M059J (cell line): ENCODE measurements at places on chromosomes 11 and 22.

- DNase-seq, result peak; percentile 92
Observed at GRCh38 chr11:59755701-59756557, 753 bp downstream of the STX3 start.

- peak; percentile 48 for DNase-seq
Observed at GRCh38 chr11:122040464-122040863, 75.6 kb downstream of the BLID start.

GRCh38 chr22:24989541-24989951, 37.0 kb downstream of the KIAA1671 start:
- no peak for DNase-seq

GRCh38 chr22:26287382-26288225, 118.3 kb downstream of the SEZ6L start:
- DNase-seq, result no peak

DNA sequence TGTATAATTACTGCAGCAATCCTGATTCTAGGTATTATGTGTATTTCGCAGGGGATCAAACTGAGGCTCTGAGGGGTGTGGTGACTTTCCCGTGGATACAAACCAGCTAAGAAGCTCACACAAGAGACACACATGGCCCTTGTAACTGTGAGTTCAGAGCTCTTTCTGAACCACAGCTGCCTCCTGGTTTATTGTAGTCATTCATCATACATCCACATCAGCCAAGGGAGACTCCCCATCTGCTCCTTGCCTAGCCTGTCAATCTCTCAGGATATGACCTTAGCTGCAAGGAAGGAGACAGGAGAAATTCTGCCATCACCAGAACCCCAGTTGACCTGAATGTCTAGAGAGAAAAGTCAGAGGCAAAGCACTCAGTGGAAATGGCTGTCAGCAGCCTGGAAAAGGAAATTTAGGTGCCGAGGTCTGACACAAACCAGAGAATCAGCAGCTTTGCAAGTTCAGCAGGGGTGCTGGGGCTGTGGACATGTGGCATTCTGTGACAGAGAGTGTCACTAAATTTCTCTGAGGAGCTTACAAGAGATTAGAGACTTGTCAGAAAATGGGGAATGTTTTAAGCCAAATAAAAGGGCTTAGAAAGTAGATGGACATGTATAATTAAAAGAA, 209.5 kb downstream of the AASDHPPT start:
- no peak for DNase-seq

GRCh38 chr22:40056559-40056958, 61.8 kb downstream of the FAM83F start:
- no peak for DNase-seq

GRCh38 chr22:38474003-38474607, 6.2 kb downstream of the KDELR3 start:
- no peak for DNase-seq

DNA sequence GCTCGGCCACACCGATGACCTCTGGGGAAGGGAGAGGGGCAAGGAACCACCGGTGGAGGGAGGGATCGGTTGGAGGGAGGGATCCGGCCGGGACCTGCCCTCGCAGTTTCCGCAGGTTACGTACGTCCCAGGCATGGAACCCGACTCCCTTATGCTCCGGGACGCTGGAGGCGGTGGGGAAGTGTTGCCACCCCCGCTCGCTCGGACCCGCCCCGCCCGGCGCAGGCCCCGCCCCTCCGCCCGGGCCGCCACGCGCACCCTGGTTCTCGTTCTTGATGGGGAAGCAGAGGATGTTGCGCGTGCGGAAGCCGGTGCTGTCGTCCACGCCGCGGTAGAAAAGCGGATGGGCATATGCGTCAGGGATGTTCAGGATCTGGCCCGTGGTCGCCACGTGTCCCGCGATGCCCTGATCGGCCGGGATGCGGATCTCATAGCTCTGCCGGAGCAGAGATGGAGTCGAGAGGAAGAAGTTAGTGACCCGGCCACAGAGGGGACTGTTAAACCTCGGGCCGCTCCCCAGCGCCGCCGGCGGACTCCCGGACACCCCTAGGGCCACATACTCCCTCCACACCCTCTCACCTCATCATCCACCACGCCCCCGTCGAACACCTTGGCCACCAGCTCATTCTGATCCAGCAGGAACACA, 89.8 kb downstream of the PDE2A start:
- no peak for DNase-seq

- DNase-seq, result no peak
Observed at GRCh38 chr22:24144056-24144777, 37.1 kb upstream of the SUSD2 start.

GRCh38 chr11:27902981-27903624, 202.8 kb upstream of the BDNF start:
- peak; percentile 93 for DNase-seq

GRCh38 chr11:8168485-8169257, at the start of gene RIC3:
TSS of gene RIC3 (minus strand) at chr11:8169025. CDS start at chr11:8168989, 36 bp downstream.
- DNase-seq, result peak; percentile 1

DNA sequence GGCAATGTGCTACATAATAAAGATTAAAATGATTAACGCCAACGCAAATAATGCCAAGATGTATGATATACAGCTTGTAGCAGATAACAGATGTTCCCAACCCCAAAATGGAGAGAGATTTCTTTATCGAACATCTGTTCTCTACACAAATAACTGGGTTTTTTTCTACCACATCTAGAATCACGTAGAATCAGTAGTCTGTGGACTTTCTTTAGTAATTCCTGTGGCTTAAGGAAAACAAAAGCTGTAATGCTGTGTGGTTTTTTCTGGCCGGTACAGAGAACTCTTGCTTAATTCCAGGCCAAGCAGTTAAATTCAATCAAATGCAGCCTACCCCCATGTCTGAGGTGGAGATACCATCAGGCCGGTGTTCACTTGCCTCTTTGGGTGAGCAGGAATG, 303.4 kb downstream of the FAT3 start:
- DNase-seq, result peak; percentile 40

- no peak for DNase-seq
Observed at GRCh38 chr11:115391598-115391997, 112.6 kb downstream of the CADM1 start.

DNA sequence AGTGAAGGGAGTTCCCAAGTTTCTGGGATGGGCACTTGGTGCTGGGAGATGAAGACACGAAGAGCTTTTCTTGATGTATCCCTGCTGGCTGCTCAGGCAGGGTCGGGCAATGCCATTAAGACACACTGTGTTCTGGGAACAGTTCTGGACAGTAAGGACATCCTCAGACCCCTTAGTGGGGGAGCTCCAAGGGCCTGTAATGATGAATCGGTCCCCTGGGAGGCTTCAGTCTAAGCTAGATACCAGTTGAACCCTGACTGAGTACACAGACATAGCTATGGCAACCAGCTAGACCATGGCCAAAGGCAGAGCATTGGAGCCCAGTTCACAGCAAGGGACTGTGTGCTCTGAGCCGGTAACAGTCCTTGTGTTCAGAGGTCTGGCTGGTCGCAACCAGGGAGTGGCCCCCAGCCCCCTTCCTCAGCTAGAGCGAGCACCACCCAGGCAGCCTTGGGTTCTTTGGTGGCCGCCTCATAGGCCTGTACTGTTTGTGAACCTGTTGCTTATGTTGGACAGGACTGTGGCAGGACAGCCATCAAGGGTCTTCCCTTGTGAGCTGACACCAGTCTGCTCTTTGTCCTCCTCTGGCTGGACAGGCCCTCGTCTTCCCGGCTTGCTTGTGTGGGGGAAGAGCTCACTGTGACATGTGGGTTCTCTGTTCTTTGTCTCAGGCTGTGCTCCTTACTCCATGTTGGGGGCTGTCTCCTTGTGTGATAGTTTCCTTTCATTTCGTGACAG, 25.0 kb downstream of the MED15 start:
- no peak for DNase-seq

- DNase-seq, result no peak
Observed at GRCh38 chr11:110985547-110985946, 260.0 kb upstream of the POU2AF2 start.

DNA sequence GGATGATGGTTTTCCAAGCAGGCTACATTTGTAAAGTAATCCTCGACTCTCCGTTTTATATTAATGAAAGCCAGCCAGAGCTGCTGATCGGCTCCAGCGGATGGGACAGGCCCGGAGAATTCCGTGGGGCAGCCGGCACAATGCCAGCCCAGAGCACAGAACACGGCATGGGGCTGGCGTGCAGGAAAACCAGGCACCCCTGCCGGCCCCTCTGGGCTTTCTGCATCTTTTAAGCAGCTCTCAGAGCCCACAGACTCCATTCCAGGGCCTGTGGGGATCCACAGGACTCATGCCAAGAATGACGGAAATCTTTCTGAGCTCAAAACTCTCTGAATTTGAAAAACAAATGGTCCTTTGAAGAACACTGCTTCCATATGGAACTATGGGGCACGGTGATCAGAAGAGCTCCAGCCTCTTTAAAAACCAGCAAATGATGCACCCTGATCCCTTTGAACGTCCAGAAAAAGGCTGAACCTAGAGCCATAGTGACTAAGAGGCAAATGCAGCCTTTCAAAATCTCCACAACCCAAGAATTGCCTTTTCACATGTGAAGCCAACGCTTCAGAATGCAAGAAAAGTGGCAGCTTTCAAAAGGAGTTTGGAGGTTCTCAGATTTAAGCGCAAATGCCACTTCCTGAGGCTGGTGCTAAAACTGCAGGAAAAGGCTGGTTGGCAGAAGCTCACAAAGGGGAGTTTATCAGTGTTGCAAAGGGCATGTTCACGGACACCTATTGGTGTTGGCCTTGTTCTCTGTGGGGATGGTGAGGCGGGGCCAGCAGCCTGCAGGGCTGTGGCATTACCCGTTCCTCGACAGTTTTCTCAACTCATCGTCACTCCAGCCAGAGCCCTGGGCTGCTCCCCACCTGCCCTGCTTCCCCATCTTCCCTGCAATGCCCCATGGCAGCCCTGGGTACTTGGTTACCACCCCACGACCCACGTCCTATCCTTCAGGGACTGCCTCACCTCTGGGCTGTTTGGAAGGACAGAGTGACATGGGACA, 212.5 kb downstream of the CTTN start:
- no peak for DNase-seq

GRCh38 chr11:123543797-123544196, 110.6 kb downstream of the SCN3B start:
- peak; percentile 94 for DNase-seq

DNA sequence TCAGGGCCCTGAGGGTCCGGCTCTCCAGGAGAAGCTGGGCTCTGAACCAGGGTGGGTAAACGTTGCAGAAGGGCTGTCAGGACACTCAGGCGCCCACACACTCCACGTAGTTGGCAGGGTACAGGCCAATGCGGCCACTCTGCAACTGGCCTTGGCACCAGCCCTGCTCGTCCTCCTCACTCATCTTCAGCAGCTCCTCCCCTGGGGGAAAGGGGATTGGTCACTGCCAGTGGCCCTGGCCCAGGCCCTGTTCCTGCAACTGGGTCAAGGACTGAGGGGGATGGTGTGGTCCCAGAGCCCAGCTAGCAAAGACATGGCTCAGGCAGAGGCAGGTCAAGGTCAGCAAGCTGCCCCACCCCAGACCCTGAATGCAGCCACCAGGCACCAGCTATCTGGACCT, 1.2 kb upstream of the ARFGAP2 start:
- no peak for DNase-seq

GRCh38 chr11:87832211-87832610, 343.0 kb downstream of the RAB38 start:
- no peak for DNase-seq

DNA sequence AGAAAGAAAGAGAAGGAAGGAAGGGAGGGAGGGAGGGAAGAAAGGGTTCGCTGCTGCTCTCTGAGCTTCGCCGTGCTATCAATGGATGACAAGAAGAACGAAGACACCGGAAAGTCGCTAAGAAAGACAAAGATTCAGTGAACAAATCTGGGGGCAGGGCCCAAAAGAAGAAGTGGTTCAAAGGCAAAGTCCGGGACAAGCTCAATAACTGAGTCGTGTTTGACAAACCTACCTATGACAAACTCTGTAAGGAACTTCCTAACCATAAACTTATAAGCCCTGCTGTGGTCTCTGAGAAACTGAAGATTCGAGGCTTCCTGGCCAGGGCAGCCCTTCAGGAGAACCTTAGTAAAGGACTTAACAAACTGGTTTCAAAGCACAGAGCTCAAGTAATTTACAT, 2.9 kb upstream of the TTLL1 start:
- DNase-seq, result no peak

DNA sequence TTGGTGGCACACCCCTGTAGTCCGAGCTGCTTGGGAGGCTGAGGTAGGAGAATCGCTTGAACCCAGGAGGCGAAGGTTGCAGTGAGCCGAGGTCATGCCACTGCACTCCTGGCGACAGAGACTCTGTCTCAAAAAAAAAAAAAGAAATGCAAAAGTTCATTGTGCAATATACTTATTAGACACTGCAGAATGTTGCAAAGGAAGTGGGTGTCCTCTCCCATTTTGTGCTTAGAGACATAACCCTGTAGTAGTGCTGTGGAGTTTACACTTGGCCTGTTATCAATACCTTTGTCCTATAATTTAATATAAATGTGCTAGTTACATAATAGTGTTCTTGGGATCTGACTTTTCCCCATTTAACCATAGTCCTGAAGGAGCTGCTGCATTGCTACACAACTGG, 9.4 kb downstream of the BCL2L13 start:
- DNase-seq, result no peak

DNA sequence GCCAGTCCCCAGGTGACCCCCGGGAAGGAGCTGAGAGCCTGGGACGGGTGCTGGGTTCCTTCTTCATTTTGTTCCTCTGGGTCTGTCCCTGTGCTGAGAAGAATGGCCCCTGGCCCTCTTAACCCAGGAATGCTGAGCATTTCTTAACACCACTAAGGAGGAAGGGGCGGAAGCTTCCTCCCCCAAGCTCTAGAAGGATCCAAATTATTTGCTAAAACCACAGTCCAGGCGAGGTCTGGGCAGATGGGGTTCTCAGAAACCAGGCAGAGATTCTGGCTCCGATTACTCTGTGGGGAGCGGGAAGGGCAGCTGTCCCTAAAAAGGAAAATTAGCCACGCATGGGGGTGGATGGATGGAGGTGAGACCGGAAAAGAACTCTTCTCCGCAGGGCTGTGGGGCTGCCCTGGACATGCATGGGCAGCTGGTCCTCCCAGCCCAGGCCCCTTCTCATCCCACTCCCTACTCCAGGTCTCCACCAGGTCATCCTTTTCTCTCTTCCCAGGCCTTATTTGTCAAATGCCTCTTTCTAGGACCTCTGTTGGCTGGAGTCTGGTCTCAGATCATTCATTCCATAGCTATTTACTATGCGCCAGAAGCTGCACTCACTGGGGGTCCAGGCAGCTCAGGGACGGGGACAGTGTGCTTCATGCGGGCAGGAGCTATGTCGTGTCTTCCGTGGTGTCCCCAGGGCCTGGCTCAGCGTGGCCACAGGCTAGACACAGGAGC, 45.0 kb upstream of the MYH9 start:
- DNase-seq, result peak; percentile 36
